ENCODE measurements at places on chromosomes 3 and 15.

DNA sequence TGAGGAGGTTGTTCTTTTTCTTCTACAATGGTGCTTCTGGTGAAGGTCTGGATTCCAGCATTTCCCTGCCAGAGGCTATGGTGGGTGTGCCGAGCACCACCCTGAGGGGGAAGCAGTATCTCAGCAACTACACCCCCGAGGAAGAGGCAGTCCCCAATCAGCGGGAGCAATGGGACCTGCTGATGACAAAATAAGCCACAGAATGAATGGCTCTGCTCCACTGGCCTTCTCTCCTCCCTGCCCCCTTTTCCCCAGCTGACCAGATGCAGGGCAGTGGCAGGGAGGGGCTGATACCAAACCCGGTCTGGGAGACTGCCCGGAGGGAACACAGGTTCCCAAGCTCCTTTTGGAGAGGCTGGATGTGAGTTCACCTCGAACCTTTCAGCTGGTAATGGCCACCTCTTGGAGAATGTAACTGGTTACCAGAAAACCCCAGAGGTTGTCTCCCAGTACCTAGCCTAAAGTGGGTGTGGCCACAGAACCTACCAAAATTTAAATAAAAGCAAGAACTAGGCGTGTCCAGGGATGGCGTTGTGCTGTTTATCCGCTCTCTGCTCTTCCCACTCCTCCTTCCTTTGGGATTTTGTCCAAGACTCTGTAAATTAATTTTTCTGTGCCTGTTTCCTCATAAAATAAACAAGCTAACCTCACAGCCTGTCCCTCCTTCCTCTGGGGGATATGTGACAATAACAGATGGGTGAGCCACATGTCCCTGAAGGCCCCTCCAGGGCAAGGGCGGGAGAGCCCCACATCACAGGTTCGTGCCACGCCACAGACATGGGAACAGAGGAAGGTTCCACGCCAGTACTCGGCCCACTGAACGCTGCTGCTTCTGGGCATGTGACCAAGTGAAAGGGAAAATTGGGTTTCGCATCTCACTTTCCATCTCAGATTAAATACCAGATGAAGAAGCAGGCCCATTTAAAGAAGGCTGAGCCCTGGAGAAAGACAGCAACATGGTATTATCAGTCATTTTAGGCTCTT lies 35.1 kb upstream of the SPTBN5 start:
- DNase-seq: no peak

- DNase-seq: no peak
Measured at GRCh38 chr15:42206406-42206805, 1.7 kb downstream of the VPS39 start.

DNA sequence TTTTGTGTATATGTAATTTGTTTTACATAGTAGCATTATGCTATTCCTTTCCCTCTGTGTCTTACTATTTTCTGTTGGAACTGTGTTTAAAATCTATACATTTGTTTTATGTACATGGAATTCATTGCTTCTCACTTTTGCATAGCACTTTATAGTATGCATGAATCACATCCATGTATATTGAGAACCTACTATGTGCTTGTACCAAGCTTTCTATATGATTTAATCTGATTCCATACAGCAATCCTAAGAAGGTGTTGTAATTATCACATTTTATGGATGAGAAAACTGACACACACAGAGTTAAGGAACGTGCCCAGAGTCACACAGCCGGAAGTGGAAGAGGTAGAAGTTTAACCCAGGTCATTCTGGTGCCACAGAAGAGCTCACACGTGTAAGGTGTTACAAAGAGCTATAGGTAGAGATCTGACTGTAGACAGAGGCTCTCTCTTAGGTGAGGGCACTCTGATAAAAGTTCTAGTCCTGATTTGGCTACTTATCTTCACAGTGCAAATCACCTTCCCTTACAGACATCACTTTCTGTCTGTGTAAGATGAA lies 3.5 kb upstream of the SMAD3 start:
- DNase-seq: no peak

- DNase-seq: peak; percentile 45
Measured at GRCh38 chr3:195895861-195896360, 12.4 kb downstream of the TNK2 start.

DNA sequence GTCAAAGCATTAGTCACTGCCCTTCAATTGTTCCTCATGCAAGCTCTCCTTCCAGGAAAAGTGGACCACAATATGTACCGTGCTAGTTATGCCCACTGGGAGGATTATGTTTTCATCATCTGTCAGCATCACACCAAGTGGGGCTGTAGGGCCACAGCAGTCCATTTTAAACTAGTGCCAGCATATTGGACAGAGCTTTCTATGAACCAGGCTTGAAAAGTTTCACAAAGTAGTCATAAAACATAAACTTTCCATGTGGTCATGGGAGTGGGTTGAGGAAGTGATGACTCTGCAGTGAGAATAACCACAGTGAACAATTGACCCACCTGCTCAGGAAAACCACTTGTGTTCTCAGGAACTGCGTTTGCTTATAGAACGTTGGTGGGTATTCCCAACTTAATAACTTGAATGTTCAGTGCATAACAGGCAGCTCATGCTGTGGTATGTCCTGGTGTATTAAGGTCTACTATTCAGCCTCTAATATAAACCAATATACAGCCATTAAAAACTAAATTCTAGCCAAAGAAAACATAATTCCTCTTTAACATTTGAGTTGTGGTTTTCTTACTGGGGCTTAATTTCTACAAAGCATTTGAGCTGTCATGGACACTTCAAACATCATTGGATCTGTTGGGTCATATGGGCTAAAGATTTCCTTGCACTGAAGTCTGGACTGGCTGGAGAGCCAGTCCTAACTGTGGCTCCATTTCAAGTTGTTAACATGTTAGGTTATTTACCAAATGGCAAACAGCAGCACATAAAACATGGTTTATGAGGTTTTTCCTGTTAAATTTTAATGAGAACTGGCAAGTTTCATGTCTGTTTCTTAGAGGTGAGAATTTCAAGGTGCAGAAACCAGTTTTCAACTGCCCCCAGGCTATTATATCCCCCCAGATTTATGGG lies 274.1 kb downstream of the OTOL1 start:
- DNase-seq: no peak

DNA sequence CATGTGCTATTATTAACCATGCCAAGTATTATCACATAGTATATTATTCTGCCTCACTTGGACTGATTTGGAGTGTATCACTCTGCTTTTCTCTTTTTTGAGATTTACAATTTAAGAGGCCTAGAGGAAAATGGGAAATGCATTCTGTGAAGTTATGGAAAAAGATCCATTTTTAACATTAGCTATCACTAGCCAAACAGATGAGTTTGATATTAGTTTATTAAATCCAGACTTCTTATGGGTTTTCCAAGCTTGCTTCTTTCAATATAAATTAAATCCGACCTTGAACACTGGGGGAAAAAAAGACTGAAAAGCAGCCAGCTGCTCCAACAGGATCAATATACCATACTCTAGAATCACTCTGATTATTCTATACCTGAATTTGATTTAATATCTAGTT lies 30.1 kb upstream of the PLOD2 start:
- no peak for DNase-seq

GRCh38 chr3:2944628-2945027 lies 165.5 kb downstream of the IL5RA start:
- DNase-seq: no peak

GRCh38 chr3:78337801-78338211 lies 1297.9 kb downstream of the ROBO2 start:
- no peak for DNase-seq

- no peak for DNase-seq
Measured at GRCh38 chr3:16028604-16029003, 145.9 kb upstream of the GALNT15 start.

DNA sequence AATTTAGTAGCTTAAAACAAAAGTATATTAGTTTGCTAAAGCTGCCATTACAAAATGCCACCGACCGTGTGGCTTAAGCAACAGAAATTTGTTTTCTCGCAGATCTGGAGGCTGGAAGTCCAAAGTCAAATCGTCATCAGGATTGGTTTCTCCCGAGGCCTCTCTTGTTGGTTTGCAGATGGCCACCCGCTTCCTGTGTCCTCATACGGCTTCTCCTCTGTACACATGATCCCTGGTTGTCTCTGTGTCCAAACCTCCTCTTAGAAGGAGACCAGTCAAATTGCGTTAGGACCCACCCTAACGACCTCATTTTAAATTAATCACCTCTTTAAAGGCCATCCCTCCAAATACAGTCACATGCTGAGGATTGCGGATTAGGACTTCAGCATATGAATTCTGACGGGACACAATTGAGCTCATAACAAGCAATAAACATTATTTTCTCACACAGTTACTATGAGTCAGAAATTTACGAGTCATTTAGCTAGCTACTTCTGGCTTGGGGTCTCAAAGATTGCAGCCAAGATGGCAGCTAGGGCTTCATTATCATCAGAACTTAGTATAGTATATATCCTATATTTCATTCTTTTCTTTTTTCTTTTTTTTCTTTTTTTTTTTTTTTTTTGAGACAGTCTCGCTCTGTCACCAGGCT lies 58.4 kb downstream of the RPL39L start:
- no peak for DNase-seq

- DNase-seq: no peak
Measured at GRCh38 chr3:101898752-101899169, 49.4 kb downstream of the NFKBIZ start.

DNA sequence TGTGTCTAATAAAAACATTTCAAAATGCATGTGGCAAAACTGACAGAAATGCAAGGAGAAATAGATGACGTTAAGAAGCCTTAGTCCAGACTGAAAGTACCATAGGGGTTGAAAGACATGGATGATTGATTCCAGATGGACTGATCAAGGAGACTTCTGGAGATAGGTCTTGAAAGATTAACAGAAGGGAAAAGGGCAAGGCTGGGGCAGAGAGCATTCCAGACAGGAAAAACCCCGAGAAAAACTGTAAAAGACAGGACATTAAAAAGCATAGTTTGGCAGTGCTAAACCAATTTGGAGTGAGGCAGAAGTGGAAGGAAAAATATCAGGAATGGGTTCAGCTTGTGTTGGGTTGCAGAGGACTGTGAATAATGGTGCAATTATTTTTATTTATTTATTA lies 375.2 kb upstream of the SGO1 start:
- DNase-seq: no peak

GRCh38 chr15:84684092-84684491 lies 26.1 kb upstream of the NMB start:
- no peak for DNase-seq

DNA sequence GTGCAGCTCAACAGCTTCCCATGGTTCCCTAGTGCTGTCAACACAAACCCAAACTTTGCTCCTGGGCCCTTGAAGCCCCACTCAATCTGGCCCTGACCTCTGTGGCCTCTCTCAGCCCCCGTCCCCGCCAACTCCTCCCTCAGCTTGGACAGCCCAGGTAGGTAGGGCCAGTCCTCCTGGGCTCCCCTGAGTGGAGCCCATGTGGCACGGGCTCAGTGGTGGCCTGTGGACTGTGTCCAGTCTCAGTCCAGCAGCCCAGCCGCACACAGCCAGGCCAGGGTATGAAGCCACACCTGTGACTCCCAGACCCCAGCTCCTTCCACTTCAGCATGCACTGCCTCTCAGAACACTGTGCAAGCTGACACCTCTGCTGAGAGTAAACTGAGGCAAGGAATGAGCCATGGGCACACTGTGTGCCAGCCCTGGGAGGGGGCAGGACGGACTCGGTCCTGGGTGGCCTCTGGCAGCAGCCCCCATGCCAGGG lies 11.5 kb downstream of the PLXND1 start:
- no peak for DNase-seq

DNA sequence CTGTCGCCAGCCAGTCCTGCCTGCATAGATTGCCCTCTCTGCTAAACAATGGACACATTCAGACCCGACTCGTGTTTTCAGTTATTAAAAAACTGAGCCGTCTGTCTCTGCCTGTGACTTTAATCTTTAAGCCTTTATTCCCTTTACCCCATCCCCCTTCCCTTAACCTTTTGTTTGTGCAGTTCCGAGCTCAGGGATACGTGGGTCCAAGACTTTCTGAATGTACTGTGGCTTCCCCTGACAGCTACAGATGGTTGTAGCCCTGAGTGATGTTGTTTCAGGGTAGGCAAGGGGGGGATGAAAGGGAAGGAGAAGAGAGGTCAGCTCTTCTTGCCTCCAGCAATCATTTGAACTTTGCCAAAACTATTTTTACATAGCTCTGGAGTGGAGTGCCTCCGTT lies 44.6 kb downstream of the EEFSEC start:
- no peak for DNase-seq

- no peak for DNase-seq
Measured at GRCh38 chr3:138912237-138912636, 34.7 kb downstream of the FOXL2 start.

DNA sequence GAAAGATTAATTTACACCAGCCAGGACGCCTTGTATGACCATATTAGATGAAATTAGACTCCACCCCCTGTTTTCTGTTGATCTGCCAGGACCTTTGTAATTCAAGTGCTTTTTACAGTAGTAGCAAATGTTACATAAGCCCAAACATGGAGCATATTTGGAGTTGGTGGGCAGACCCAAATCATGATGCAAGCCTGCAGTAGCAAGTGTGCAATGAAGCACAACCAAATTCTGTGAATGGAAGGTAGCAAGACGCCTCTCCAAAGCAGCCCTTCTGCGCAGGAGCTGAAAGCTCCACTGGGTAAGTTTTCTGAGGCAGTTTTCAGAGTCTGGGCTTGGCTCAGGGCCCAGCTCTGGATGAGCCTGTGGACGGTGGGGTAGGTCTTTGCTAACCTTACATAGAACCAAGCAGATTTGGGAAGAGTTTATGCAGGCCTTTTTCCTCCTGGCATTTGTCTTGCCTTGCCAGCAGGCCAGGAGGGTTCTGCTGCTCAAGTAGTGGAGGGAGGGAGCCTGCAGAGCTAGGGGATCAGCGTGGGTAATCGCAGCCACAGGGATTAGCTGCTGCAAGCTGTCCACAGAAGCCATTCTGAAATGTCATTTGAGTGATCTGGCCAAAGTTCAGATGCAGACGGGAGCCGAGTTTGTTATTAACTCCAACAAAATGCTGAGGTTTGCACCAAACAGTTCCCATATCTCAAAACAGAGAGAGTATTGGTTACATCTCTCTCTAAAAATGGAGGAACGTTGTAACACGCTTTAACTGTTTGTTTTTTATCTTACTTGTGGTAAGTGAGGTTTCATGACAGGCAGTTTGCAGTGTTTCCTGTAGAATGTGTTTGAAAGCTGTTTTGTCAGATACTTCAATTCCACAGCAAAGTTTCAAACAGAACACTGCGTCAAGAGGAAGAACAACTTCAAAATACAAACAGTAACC lies 55.4 kb downstream of the PSMD6 start:
- DNase-seq: peak; percentile 5

GRCh38 chr15:62850318-62850717 lies 192.2 kb upstream of the TPM1 start:
- DNase-seq: no peak

Measured in LoVo (cell line).